ENCODE measurements at places on chromosomes 7 and 10.

GRCh38 chr10:78520737-78521430, 487.2 kb downstream of the RPS24 start:
- DNase-seq = no peak

DNA sequence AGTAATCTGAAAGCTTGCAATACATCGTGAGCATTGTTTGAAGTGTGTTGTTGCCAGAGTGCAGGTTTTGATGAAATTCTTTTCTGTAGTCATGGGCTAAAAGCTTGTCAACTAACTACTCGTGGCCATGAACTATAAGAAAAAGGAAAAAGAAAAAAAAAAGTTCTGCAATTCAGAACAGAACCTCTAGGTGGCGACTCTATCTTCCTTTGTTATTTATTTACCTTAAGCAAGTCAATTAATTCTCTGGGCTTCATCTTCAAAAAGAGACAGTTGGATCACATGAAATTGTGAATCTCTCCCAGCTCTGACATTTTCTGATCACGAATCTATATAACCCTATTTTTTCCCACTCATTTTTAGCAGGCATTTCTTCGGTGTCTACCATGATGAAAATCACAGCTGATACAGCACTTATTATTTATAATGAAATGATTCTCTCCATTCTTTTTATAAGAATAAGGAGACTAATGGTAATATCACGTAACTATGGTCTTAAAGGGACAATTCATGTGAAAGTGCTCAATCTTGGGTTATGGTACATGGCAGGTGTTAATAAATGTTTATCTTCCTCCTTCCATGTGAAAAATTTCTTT, 18.8 kb downstream of the TMEM196 start:
- DNase-seq = no peak

DNA sequence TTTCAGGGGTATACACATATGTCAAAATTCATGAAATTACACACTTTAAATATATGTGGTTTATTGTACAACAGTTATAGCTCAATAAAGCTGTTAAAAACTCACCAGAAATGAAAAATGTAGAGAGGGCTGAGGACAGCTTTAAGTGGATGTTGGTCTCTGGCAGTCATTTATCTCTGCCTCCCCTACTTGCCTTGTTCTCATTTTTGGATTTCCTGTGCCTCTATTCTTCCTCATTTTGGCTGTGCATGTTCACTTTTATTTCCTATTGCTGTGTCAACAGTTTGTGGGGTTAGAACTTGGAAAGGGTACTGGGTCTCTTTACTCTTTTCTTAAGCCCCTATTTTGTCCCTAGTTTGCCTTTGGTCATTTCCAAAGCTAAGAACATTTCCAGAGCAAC, 18.6 kb upstream of the MEST start:
- no peak for DNase-seq

GRCh38 chr7:42834676-42835075, 77.2 kb downstream of the C7orf25 start:
- DNase-seq = no peak

DNA sequence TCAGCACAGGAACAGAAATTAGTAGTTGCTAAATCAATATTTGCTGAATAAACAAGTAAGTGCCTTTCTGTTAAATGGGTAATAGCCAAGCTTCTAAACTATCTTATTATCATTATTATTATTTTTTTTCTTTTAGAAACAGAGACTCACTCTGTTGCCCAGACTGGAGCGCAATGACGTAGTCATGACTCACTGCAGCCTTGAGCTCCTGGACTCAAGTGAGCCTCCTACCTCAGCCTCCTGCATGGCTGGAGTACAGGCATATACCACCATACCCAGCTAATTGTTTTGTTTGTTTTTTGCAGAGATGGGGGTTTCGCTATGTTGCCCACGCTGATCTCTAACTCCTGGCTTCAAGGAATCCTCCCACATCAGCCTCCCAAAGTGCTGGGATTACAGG, 12.3 kb upstream of the ELN start:
- DNase-seq = no peak

DNA sequence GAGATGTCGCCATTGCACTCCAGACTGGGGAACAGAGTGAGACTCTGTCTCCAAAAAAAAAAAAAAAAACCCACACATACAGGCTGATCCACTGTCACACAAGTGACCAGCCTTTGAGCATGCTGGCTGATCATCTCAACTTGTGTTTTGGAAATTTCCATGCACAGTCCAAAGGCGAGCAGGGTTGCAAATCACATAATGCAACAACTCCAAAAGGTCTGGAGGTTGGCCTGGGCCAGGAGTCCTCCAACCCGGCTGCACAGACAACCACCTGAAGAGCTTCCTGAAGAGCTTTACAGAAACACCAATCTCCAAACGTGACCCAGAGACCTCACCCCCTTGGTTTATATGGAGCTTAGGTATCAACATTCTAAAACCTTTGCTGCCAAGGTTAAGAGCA, 16.4 kb downstream of the PARD3 start:
- DNase-seq = no peak

DNA sequence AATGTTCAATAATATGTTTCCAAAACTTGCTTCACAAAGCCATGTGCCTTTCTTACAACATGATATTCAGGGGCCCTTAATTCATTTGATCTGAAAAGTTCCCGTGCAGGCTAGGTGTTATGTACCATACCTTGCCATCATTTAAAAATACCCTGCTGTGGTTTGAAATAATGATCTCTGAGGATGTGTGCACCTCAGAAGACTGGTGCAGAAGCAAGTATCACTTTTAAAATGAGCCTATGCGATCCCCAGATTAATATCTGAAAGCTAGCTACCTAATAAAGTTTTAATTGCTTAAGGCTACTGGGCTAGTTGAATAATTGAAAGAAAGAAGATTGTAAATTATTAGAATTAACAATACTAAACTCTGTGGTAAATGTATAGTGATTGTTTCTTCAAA, 262.4 kb downstream of the CDK14 start:
- DNase-seq = no peak

DNA sequence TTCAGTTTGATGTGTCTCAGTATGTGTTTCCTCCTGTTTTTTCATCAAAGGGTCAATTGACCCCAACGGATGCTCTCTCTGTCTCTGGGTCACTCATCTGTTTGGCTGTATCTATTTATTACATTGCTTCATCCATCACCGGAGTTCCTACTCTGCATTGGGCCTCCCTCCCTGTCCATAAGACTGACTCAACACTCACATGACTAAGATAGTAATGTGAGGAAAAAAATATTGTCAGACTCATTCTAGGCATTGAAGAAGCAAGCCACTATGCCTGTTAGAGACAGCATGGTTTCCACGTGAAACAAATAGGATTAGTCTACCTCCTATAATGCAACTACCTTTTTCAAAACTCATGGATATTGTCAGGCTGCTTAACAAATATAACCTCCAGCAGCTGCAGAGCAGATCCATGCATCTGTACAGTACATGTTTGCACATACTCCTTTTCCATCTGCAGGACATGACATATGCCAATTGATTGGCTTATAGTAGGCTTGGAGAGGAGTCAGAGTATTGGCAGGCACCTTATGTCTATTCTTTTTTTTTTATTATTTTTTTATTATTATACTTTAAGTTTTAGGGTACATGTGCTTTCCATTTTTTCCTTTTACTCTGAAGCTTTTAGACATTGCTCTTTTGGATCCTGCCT, 275.2 kb downstream of the LRRTM3 start:
- no peak for DNase-seq

DNA sequence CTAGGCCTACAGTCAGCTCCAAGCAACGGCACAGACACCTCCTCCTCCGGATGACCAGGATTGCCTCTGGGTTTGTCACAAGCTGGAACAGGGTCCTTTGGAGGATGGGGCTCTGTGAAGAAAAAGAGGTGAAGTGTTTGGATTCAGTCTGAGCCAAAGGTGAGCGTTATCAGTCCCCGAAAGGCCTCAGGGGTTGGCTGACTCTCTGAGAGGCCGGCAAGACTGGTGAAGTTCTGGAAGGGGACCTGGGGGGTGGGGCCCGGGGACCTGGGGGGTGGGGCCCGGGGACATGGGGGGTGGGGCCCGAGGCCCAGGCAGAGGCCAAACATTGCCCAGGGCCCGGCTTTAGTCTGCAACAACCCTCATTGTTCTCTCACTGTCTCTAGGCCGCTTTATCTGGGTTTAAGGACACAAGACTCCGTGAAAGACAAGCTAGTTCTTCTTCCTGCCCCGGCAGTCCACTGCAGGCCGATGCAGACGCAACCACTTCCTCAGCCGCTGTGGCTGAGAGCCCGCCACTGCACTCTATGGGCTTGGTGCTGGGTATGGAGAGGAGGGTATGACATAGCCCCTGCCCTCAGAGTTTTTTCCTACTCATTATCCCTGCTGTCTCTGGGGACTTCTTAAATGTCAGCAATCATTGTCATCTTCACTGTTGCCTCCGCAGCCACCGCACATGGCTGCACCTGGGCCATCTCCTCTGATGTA, 27.4 kb upstream of the PSAP start:
- no peak for DNase-seq

- DNase-seq = no peak
These were observed 98.3 kb upstream of the SEC61G start for GRCh38 chr7:54857294-54857693.

DNA sequence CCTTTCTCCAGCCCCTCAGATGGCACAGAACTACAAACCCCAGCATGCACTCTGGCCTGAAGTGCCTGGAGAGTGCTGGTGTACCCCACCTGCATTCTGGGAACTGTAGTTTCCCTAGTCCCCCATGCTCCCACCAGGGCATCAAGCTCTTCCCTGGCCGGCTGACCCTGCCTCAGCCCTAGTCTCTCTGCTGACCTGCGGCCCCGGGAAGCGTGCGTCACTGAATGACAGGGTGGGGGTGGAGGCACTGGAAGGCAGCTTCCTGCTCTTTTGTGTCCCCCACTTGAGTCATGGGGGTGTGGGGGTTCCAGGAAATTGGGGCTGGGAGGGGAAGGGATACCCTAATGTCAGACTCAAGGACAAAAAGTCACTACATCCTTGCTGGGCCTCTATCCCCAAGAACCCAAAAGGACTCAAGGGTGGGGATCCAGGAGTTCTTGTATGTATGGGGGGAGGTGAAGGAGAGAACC, 2.1 kb downstream of the NOS3 start:
- peak; percentile 83 for DNase-seq

DNA sequence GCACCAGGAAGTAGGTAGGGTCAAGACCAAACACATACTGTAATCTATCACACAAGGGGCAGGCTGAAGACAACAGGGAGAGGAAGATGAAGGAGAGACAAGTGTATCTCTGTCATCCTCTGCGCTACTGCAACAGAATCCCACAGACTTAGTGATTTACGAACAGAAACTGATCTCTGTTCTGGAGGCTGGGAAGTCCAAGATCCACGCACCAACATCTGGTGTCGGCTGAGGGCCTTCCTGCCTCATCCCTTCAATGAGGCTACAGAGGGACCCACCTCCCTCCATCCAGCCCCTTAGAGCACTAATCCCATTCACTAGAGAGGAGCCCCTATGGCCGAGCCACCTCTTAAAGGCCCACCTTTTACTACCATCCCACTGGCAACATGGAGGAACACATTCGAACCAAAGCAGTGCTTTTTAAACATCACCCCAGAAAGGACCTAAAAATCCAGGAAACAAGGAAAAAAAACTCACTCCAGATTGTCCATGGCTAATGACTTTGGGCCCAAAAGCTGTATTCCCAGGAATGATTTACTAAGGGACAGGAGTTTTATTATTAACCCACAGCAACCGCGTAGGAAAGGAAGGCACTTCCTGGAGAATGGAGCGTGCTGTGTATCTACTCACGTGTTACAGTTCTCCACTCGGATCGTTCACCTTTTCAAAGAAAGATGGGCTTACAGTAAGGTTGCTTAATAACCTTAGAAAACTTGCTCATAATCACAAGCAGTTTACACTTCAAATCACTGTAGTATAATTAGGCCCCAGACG, 4.2 kb downstream of the BNIP3 start:
- DNase-seq = peak; percentile 47

GRCh38 chr7:121419201-121420148, 23.4 kb upstream of the FAM3C start:
- peak; percentile 29 for DNase-seq

DNA sequence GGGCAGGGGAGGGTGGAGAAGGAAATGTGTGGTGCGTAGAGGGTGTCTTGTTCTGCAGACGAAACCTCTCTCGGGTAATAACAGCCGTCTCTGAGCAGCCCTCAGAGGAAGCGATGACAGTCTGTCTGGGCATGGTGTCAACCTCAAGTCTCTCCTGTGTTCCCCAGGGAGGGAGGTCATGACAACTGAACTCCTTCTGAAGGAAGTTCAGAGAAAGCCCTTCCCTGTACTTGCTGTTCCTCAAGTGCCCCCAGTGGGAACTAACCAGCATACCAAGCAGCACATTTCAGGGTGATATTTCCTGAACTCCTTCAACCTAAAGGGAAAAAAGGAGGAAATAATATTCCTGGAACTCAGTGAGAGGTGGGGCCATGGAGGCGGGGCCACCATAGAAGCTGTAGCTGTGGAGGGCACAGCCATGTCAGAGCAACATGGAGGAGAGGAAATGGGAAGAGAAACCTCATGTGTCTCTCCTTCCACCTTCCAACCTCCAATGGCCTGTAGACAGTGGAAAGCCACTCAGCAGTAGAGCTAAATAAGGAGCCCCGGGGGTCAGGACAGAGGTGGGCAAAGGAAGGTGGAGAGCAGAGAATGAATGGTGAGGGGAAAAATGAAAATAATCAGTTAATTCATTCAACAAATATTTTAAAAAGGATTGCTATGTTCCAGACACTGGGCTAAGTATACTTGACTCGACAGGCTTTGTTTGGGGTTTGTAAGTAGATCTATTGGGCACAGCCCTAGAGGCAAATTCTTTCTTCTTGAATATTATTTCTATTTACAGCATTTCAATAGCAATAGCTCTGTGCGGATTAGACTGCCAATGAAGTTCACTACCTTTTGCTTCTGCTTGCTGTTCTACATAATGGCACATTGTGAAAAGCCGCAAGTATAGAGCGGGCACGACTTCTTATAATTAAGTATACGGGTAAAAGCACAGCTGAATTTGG, 61.0 kb upstream of the AOAH start:
- peak; percentile 44 for DNase-seq

DNA sequence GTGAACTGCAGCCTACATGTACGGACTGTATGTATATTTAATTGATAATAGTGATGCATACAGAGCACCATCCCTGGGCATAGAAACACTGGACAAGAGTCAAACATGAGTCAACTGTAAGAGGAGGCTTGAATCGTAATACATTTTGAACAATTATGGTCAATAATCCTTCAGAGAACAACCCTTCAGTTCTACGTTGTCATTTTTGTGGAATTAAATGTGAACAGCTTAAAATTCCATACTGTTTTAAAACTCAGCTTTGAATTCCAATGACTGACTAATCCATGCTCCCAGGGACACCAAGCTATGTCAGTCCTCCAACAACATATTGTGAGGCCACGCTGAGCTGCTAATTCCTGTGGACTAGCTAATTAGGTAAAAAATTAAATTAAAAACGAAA, 41.5 kb upstream of the KMT2E start:
- DNase-seq = no peak

DNA sequence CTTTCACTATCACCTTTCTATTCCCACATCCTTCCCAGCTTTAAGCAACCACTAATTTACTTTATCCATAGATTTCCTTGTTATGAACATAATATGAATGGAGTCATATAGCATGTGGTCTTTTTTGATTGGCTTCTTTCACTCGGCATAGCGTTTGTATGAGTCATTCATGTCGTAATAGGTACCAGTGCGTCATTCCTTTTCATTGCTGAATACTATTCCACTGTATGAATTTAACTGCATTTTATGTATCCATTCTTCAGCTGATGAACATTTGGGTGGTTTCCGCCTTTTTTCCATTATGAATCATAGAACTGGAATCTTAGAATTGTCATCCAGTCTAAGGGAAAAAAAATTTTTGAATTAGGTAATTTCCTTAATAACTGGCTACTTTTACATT, 411.3 kb upstream of the AUTS2 start:
- no peak for DNase-seq

GRCh38 chr7:70632400-70632799, 499.5 kb upstream of the GALNT17 start:
- DNase-seq = no peak

- DNase-seq = no peak
These were observed 43.4 kb downstream of the CLIP2 start for GRCh38 chr7:74332373-74333176.
